Liver (tissue), 10 donors: ENCODE measurements at places on chromosomes 6 and 20.

GRCh38 chr6:51339728-51340127 is 521.1 kb downstream of the TFAP2B start:
- no peak for DNase-seq
- no peak overlapping the region for H3K27ac ChIP-seq
- no peaks in the 10 kb centered on the region for H3K4me1 ChIP-seq
- H3K4me3 ChIP-seq = no peak overlapping the region

DNA sequence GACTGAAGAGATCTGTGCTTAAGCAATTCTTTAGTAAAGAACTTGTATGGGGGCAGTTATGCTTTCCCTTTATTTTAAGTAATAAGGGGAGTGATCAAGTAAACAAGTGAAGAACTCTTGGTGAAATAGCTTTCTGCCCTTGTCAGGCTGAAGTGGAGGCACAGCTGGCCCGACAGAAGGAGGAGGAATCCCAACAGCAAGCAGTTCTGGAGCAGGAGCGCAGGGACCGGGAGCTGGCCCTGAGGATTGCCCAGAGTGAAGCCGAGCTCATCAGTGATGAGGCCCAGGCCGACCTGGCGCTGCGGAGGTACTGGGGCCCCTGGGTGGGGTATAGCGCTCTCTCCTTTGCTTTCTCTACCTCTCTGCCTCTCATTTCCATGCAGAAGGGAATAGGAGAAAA is 143.3 kb downstream of the MYO6 start:
- H3K4me1 ChIP-seq = peaks cover 2% of the 10 kb centered on the region
- H3K27ac ChIP-seq = no peak overlapping the region
- H3K27me3 ChIP-seq = no peaks in the 10 kb centered on the region
- no peaks in the 10 kb centered on the region for H3K36me3 ChIP-seq
- no peak overlapping the region for H3K4me3 ChIP-seq
- DNase-seq = no peak

DNA sequence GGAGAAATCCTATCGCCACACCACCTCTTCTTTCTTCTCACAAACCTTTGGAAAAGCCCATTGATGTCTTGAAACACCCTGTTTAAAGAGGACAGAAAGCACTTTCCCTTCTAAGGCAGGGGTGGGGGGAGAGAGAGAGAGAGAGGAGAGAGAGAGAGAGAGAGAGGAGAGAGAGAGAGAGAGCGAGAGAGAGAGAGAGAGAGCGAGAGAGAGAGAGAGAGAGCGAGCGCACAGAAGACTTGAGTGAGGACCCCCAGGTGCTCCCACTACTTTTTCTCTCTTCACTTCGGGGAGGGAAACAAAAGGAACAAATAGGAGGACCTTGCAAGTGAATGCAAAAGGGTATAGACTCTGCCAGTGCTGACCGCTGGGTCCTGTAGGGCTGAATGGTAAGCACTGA is 52.4 kb downstream of the TIAM2 start:
- no peak overlapping the region for H3K4me3 ChIP-seq
- no peak overlapping the region for H3K27ac ChIP-seq
- no peaks in the 10 kb centered on the region for H3K36me3 ChIP-seq
- no peaks in the 10 kb centered on the region for H3K4me1 ChIP-seq
- H3K27me3 ChIP-seq = no peaks in the 10 kb centered on the region

DNA sequence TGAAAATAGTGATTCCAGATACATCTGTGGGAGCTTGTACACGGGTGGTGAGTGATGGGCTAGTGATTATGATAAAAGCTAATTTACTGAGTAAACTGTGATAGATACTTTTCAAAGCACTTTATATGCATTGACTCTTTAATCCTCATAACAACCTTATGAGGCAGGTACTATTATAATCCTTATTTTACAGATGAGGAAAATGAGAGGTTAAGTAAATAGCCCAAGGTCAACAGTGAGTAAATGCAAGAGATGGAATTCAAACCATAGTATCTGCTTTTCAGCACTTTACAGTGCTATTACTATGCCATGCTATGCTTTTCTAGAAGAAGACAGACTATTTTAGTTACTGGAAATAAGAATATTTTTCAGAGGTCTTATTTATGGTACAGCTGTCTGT is 320.9 kb upstream of the CITED2 start:
- no peak overlapping the region for H3K4me3 ChIP-seq
- DNase-seq = no peak
- no peaks in the 10 kb centered on the region for H3K27me3 ChIP-seq
- no peaks in the 10 kb centered on the region for H3K36me3 ChIP-seq
- H3K4me1 ChIP-seq = no peaks in the 10 kb centered on the region

DNA sequence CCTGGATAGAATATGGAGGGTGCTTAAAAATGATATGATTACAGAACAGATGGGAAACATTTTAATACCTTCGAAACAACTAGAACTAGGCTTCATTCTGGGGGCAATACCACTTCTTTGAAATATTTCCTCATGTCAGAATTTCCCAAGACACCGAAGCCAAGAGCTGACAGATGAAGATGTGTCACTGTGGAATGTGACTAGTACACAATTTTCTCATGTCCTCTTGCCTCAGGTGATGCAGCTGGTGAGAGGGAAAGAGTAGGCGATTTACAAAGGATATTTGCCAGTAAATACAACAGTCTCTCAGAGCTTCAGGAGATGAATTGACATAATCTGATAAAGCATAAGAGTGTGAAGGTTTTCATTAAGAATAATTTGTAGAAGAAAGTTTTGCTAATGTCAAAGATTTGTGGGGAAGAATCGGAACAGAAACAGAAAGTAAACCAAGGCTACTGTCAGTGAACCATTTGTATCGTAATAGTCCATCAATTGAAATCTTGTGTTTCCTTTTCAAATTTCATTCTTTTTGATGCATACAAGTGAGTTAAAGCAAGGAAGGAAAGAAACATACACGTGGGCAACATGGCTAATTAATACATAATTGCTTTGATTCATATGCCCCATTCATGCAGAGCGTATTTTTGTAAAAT is 164.7 kb upstream of the CCN2 start:
- H3K27me3 ChIP-seq = no peaks in the 10 kb centered on the region
- H3K4me1 ChIP-seq = no peaks in the 10 kb centered on the region
- no peak overlapping the region for H3K27ac ChIP-seq
- DNase-seq = no peak
- H3K4me3 ChIP-seq = peak overlapping the region; percentile 49
- no peaks in the 10 kb centered on the region for H3K36me3 ChIP-seq

DNA sequence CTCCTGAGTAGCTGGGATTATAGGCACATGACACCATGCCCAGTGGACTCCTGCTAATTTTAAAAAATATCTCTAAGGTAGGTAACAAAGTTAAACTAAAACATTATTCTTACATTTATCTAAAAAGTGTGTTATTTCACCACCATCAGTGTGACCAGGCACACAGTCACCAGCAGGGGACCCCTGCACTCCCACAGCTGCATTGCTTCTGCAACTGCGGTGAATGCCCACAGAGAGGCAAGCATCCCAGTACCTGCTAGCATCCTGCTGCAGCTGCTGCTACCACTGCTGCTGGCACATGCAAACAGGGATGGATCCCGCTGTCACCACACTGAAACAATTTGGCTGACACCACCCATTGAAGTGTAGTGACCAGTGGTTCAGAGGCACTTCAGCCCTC is 21.9 kb upstream of the EPB41L2 start:
- no peaks in the 10 kb centered on the region for H3K27me3 ChIP-seq
- no peak overlapping the region for H3K4me3 ChIP-seq
- no peaks in the 10 kb centered on the region for H3K36me3 ChIP-seq
- H3K4me1 ChIP-seq = no peaks in the 10 kb centered on the region
- H3K27ac ChIP-seq = no peak overlapping the region

DNA sequence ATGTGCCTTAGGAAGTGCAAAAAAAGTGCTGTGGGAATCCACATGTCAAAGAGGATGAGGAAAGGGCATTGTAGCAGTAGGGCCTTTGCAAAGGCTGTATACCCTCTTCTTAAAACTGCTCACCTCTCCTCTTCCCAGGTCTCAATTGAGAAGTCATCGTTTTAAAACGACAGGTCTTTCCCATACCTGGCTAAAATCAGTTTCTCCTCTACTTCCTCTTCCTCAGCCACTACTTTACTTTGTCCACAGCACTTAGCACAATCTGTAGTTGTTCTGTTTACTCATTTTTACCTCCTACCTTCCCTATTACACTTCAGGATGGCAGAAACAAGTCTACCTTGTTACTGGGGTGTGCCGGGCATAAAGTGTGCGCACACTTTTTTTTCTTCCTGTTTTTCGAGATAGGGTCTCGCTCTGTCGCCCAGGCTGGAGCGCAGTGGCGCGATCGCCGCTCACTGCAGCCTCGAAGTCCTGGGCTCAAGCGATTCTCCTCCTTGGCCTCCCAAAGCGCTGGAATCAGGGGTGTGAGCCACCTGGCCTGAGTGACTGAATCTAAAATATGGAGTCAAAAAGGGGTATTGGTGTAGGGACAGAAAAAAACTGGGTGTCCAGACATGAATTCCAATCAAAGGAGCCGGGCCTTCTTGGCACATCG is 9.8 kb upstream of the ELOVL5 start:
- no peaks in the 10 kb centered on the region for H3K27me3 ChIP-seq
- peak overlapping the region; percentile 49 for H3K4me3 ChIP-seq
- H3K4me1 ChIP-seq = peaks cover 19% of the 10 kb centered on the region
- peak overlapping the region; percentile 94 for H3K27ac ChIP-seq
- no peaks in the 10 kb centered on the region for H3K36me3 ChIP-seq

- peaks cover 8% of the 10 kb centered on the region for H3K4me1 ChIP-seq
- H3K36me3 ChIP-seq = no peaks in the 10 kb centered on the region
- H3K27ac ChIP-seq = peak overlapping the region; percentile 30
- no peak overlapping the region for H3K4me3 ChIP-seq
- DNase-seq = no peak
Observed at GRCh38 chr6:159979136-159979874, 10.4 kb downstream of the IGF2R start.

- H3K4me3 ChIP-seq = no peak overlapping the region
- no peak for DNase-seq
- H3K27ac ChIP-seq = no peak overlapping the region
- H3K27me3 ChIP-seq = no peaks in the 10 kb centered on the region
Observed at GRCh38 chr6:148348335-148348734, 5.7 kb downstream of the SASH1 start.

DNA sequence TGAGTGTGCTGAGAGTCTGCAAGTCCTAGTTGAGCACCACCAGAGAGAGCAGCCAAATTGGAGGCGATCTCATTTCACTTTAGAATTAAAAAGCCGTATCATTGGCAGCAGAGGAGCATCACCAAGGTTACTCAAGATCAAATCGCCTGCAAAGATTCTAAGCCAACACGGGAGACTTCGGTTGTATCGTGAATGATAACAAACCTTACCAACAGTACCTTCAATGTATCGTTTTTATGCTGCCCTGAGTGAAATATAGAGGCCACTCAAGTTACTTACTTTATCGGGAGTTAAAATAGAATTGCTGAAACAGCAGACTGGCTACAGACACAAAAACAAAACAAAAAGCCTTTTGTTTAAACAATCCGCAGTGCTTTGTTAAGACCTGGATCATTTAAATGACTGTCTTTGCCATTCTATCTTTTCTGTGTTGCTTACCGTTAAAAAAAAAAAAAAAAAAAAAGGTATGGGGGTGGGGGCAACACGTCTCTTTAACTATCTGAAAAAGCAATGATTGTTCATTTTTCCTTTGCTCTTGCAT is 14.2 kb downstream of the NHSL1 start:
- no peak overlapping the region for H3K27ac ChIP-seq
- peaks cover 2% of the 10 kb centered on the region for H3K36me3 ChIP-seq
- H3K27me3 ChIP-seq = no peaks in the 10 kb centered on the region
- peaks cover 2% of the 10 kb centered on the region for H3K4me1 ChIP-seq
- no peak for DNase-seq

DNA sequence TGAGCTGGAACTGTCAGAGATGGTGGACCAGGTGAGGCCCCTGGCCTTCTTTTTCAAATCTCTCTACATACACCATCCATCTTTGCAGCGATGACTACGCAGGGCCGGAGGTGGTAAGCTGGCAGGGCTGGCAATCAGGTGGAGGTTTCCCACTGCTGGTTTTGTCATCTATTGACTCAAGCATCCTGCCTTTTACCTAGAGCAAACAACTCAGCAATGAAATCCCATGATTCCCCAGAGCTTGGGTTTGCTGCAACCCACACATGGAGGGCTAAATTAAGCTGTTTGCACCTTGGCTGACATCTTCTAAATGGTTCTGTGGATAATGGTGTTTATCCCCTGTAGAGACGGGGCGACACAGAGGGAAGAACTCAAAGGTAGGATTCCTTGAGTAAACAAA is 170.2 kb downstream of the SCP2D1 start:
- peaks cover 9% of the 10 kb centered on the region for H3K4me1 ChIP-seq
- DNase-seq = no peak
- peak overlapping the region; percentile 49 for H3K27ac ChIP-seq
- no peaks in the 10 kb centered on the region for H3K27me3 ChIP-seq

GRCh38 chr6:110566346-110567125 is 90.1 kb upstream of the SLC22A16 start:
- no peaks in the 10 kb centered on the region for H3K27me3 ChIP-seq
- no peak for DNase-seq
- peak overlapping the region; percentile 54 for H3K27ac ChIP-seq
- H3K4me1 ChIP-seq = peaks cover 21% of the 10 kb centered on the region
- no peaks in the 10 kb centered on the region for H3K36me3 ChIP-seq

GRCh38 chr20:58864346-58864745 is 11.8 kb downstream of the GNAS start:
- no peak overlapping the region for H3K4me3 ChIP-seq
- no peaks in the 10 kb centered on the region for H3K4me1 ChIP-seq
- H3K27ac ChIP-seq = no peak overlapping the region

DNA sequence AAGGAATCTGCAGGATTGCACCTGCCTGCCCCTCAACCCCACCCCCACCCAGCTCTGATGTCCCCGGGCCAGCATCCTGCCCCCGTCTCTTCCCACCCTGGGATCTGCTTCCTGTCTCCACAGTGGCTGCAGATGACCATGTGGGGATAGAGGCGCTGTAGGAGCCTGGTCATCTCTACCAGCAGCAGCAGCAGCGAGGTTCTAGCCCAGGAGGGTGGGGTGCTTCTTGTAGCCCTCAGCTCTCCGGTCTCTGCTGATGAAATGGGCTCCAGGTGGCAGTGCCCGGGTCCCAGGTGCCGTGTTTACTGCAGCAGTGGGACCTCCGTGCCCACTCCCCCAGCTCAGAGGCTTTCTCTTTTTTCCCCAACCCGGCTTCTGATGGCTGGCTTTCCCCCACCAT is 25.2 kb downstream of the CAPN11 start:
- DNase-seq = no peak
- H3K27ac ChIP-seq = no peak overlapping the region
- H3K4me1 ChIP-seq = peaks cover 6% of the 10 kb centered on the region

DNA sequence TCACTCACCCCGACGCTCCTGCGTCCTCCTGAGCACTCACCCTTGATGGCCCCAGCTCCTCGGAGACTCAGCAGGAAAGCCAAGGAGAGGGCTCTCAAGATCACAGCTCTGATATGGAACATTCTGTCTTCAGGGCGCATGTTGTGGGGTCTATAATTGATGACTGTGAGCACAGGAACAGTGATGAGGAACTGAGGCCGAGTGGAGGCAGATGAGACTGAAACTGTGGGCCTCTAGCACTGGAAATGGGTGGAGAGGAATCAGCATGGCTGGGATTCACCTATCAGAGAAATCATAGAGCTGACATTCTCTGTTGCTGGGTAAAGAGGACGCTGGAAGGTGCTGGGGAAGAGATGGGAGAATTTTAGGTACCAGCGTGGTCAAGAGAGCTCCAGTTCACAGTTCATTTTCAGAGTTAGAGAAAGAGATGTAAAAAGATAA is at the start of gene HLA-DPA1:
Gene HLA-DPA1 (minus strand): TSS at position 219 of the 441 bp plus-strand sequence.
- H3K27me3 ChIP-seq = no peaks in the 10 kb centered on the region
- H3K36me3 ChIP-seq = no peaks in the 10 kb centered on the region
- no peaks in the 10 kb centered on the region for H3K4me1 ChIP-seq

- no peak overlapping the region for H3K4me3 ChIP-seq
- H3K27ac ChIP-seq = no peak overlapping the region
- H3K36me3 ChIP-seq = no peaks in the 10 kb centered on the region
- H3K27me3 ChIP-seq = no peaks in the 10 kb centered on the region
- no peak for DNase-seq
- H3K4me1 ChIP-seq = no peaks in the 10 kb centered on the region
Observed at GRCh38 chr6:101445527-101445926, 52.0 kb downstream of the GRIK2 start.
